ENCODE measurements at places on chromosomes 12 and 14.

- DNase-seq = no peak
These were observed 188.9 kb upstream of the BCL2L14 start for GRCh38 chr12:11881835-11882234.

GRCh38 chr12:112031472-112031871 lies 18.2 kb downstream of the ERP29 start:
- no peak for DNase-seq

DNA sequence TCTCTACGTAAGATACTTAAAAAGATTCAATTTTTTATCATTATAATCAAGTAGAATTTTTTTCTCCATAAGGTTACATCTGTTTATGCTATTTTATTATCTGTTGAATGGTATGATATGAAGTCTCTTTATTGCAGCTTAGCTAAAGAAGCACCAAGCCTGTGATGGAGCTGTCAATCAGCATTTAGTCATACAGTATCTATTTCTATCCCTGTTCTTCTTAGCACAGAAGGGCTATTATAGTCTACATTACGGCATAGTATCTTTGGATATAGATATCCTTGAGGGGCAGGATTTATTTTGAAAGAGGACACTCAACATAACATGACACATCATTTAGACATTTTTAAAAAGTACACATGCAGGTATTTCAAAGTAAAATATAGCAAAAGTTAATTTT lies 277.1 kb downstream of the FOXG1 start:
- no peak for DNase-seq

GRCh38 chr12:70543444-70543843 lies 93.8 kb downstream of the PTPRB start:
- DNase-seq = no peak

GRCh38 chr12:104974626-104975290 lies 11.4 kb upstream of the NOPCHAP1 start:
- no peak for DNase-seq
